ENCODE measurements at places on chromosomes 11 and 22. TPM values are rescaled to one million over a fixed set of nuclear protein-coding genes. Genes with fewer than 3 reads are reported as not detected.

Gene OR51Q1
- total RNA-seq, result not detected

Gene PARVA
- 18.1 TPM for total RNA-seq

Gene SGSM1
- total RNA-seq, result 3.2 TPM

Gene SCT
- total RNA-seq, result 1.8 TPM

Gene UBTFL1
- not detected for total RNA-seq

Gene RASGRP2
- total RNA-seq, result 26.9 TPM

DNA sequence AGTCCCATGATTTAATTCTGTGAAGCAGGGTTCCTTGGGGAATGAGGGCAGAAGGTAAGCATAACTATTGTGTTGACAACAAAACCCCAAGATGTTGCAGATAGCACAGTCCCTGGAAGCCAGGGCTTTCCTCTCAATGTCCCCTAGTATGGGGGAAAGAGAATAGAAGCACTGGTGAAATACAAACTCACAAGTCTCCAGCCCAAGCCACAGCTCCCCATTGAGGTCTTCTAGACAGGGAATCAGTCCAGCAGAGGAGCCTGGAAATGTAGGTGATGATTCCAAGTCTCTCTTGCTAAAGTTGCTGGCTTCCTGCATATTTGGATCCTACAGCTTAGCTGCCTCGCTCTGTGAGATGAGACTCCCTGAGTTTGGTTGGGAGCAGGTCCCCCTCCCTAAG, 31.7 kb upstream of the DRD2 start:
- H3K27me3 ChIP-seq, result no peaks in the 10 kb centered on the region
- no peaks in the 10 kb centered on the region for H3K36me3 ChIP-seq
- no peaks in the 10 kb centered on the region for H3K4me1 ChIP-seq
- no peak overlapping the region for H3K27ac ChIP-seq
- DNase-seq, result no peak
- no peak overlapping the region for H3K4me3 ChIP-seq

GRCh38 chr11:66267039-66267378, 1.4 kb upstream of the RAB1B start:
- H3K4me3 ChIP-seq, result peak overlapping the region; percentile 89
- H3K4me1 ChIP-seq, result no peaks in the 10 kb centered on the region
- no peak for DNase-seq
- no peaks in the 10 kb centered on the region for H3K27me3 ChIP-seq

GRCh38 chr22:24156141-24156912, 25.0 kb upstream of the SUSD2 start:
- DNase-seq, result no peak
- H3K36me3 ChIP-seq, result no peaks in the 10 kb centered on the region
- H3K27me3 ChIP-seq, result no peaks in the 10 kb centered on the region
- no peak overlapping the region for H3K27ac ChIP-seq
- H3K4me3 ChIP-seq, result peak overlapping the region; percentile 69

- peaks cover 47% of the 10 kb centered on the region for H3K36me3 ChIP-seq
- H3K27me3 ChIP-seq, result no peaks in the 10 kb centered on the region
- H3K27ac ChIP-seq, result no peak overlapping the region
- no peak for DNase-seq
- H3K4me3 ChIP-seq, result no peak overlapping the region
Measured at GRCh38 chr11:66055021-66055420, 2.9 kb downstream of the SF3B2 start.

GRCh38 chr22:44109416-44109815, 71.3 kb upstream of the PARVG start:
- no peak for DNase-seq
- no peak overlapping the region for H3K4me3 ChIP-seq
- no peaks in the 10 kb centered on the region for H3K27me3 ChIP-seq
- peaks cover 7% of the 10 kb centered on the region for H3K4me1 ChIP-seq
- H3K36me3 ChIP-seq, result peaks cover 12% of the 10 kb centered on the region

- H3K4me3 ChIP-seq, result no peak overlapping the region
- H3K27ac ChIP-seq, result no peak overlapping the region
- no peaks in the 10 kb centered on the region for H3K36me3 ChIP-seq
- H3K27me3 ChIP-seq, result no peaks in the 10 kb centered on the region
- peaks cover 12% of the 10 kb centered on the region for H3K4me1 ChIP-seq
Measured at GRCh38 chr11:9861860-9862725, 198.2 kb downstream of the SWAP70 start.

DNA sequence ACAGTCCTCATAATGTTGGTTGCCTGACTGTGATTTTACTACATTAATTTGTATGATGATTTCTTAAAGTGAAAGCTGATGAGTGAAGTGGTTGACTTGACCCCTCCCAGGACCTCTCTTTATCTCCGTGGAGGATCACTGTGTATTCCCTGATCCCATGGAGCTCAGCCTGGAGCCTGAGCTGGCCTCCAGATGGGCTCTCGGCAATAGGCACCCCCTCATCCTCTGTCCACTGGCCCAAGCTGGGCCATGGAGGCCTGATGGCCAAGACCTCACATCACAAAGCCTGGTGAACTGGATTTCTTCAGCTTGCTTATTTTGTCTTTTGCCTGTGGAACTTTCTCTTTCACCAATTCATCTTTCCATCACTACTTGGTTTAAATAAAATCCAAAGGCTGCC, 75.2 kb downstream of the WNT11 start:
- H3K4me1 ChIP-seq, result no peaks in the 10 kb centered on the region
- H3K4me3 ChIP-seq, result no peak overlapping the region
- H3K27ac ChIP-seq, result no peak overlapping the region
- no peak for DNase-seq
- H3K36me3 ChIP-seq, result peaks cover 3% of the 10 kb centered on the region

DNA sequence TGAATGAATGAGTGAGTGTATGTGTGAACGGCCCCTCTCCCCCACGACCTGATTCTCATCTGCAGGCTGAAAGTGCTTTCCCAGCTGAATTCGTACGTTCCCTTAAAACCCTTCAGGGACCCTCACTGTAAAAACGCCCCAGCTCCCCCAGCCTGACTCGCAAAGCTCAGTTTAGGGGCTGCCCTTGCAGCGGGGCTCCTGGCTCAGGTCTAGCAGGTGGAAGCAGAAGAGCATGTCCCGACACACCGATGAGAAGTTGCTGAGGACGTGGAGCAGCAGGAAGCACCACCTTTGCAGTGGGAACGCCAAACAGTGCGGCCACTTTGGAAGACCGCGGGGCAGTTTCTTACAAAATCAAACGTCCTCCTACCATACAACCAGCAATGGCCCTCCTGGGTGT, 3.6 kb upstream of the MRPL23 start:
- no peaks in the 10 kb centered on the region for H3K4me1 ChIP-seq
- no peak for DNase-seq
- no peak overlapping the region for H3K4me3 ChIP-seq
- no peaks in the 10 kb centered on the region for H3K36me3 ChIP-seq

DNA sequence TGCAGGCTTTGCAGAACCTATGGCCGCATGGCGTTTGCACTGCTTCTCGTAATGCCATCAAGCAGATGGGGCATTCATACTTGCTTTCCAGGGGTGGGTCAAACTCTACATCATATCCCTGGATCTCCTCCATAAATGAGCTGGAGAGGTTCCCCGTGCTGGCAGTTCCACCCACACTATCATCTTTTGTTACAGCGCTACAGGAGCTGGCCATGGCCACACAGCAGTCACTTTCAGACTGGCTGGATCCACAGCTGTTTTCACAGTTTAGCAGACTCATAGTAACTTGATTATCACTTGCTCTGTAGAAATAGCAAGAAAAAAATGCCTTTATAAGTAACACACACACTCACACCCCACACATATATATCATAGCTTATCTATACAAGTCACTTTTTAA, 8.8 kb downstream of the TRAF6 start:
- H3K27ac ChIP-seq, result no peak overlapping the region
- H3K36me3 ChIP-seq, result peaks cover 22% of the 10 kb centered on the region
- no peak overlapping the region for H3K4me3 ChIP-seq
- no peak for DNase-seq
- no peaks in the 10 kb centered on the region for H3K4me1 ChIP-seq
- no peaks in the 10 kb centered on the region for H3K27me3 ChIP-seq

GRCh38 chr11:85718991-85719807, 33.2 kb upstream of the CCDC89 start:
- peaks cover 3% of the 10 kb centered on the region for H3K4me1 ChIP-seq
- DNase-seq, result peak; percentile 63
- H3K27me3 ChIP-seq, result no peaks in the 10 kb centered on the region
- peaks cover 3% of the 10 kb centered on the region for H3K36me3 ChIP-seq
- H3K4me3 ChIP-seq, result peak overlapping the region; percentile 41

DNA sequence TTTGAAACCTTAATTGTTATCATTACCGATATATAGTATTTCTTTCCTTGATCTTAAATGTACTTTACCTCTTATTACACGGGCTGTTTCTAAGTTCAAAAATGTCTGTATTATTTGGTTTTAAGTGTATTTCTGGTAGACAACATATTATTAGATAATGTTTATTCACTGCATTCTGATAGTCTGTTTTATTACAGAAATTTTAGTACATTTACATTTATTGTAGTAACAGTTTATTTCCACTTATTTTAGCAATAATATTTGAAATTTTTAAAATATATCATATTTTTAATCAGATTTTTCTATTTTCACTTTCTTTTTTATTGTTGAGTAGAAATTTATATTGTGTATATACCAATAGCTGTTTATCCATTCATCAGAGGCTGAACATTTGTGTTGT, 1195.2 kb downstream of the TBC1D22A start:
- no peak for DNase-seq
- H3K27me3 ChIP-seq, result no peaks in the 10 kb centered on the region
- no peak overlapping the region for H3K27ac ChIP-seq
- H3K36me3 ChIP-seq, result no peaks in the 10 kb centered on the region
- no peaks in the 10 kb centered on the region for H3K4me1 ChIP-seq

DNA sequence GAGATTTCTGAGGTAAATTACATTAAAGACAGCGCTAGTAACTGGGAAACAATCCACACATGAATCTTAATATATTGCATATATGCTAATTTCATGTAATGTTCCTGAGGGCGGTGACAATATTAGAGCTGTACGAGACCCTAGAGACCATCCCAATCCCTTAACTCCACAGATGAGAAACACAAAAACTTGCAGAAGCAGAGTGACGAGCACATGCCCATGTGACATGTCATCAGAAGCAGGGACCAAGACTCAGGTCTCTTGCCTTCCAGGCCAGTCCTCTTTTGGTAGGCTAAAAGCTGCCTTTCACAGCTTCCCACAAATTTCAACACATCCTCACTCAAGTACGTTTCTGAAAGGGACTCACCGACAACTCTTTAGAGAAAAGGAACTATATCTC, 11.8 kb downstream of the MAPK1 start:
- no peak for DNase-seq
- no peak overlapping the region for H3K27ac ChIP-seq
- peaks cover 12% of the 10 kb centered on the region for H3K36me3 ChIP-seq

- H3K4me1 ChIP-seq, result no peaks in the 10 kb centered on the region
- no peak overlapping the region for H3K4me3 ChIP-seq
- H3K27me3 ChIP-seq, result no peaks in the 10 kb centered on the region
- H3K27ac ChIP-seq, result no peak overlapping the region
Measured at GRCh38 chr11:117222991-117223740, 8.7 kb downstream of the PCSK7 start.

DNA sequence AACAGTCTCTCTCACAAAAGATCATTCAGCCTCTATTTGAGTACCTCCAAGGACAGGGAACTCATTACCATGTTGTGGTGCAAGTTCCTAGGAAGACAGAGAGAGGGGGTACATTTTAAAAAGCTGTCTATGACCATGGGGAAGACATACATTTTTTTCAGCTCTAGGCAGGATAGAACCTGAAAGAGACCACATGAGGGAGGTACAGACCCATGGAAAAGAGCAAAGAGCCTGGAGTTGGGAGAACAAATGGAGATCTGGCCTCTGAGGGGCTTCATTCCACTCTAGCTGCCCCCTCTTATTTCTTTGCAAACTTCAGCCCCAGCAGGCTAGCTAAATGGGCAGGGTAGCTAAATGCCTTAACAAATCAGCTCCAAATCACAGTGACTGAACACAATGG, 36.3 kb downstream of the KCNC1 start:
- DNase-seq, result no peak
- no peaks in the 10 kb centered on the region for H3K27me3 ChIP-seq
- no peak overlapping the region for H3K27ac ChIP-seq
- H3K4me3 ChIP-seq, result no peak overlapping the region
- no peaks in the 10 kb centered on the region for H3K36me3 ChIP-seq

- H3K4me3 ChIP-seq, result no peak overlapping the region
- peaks cover 5% of the 10 kb centered on the region for H3K27me3 ChIP-seq
- no peak overlapping the region for H3K27ac ChIP-seq
Measured at GRCh38 chr11:35427071-35427470, 7.7 kb upstream of the SLC1A2 start.

DNA sequence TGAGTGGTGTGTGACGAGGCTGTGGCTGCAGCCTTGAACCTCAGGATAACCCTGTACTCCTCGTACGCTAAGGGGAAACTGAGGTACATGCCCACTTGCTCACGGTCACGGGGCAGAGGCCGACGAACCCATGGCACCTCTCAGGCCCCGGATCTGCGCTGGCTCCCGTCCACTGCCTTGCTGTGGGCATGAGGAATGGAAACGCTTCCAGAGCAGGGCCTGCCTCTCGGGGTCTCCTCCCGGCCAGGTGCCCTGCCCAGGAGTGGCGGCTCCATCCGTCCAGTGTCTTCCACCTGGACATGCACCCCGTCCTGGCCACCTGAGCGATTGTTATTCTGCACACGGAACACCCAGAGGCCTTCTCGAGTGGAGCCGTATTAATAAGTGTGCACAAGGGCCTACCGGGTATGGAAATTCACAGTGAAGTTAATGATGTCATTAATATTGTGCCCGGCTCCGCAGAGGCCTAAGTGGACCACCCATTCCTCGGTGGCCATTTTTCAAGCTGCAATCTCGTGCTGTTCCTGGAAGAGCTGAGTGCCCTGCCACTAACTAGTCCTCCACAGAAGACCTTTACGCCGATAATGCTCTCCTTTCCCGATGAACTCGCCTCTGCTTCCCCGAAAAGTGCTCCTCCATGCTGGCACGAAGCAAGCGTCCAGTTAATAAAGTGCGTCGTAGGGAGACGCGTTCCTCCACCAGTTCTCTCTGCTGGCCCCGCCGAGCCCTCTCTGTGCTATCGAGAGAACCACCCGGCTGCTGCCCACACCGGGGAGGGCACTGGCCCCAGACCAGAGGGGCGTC, 927.9 kb downstream of the BRD1 start:
- H3K27ac ChIP-seq, result no peak overlapping the region
- H3K27me3 ChIP-seq, result no peaks in the 10 kb centered on the region
- peak; percentile 13 for DNase-seq
- no peaks in the 10 kb centered on the region for H3K4me1 ChIP-seq
- no peaks in the 10 kb centered on the region for H3K36me3 ChIP-seq

DNA sequence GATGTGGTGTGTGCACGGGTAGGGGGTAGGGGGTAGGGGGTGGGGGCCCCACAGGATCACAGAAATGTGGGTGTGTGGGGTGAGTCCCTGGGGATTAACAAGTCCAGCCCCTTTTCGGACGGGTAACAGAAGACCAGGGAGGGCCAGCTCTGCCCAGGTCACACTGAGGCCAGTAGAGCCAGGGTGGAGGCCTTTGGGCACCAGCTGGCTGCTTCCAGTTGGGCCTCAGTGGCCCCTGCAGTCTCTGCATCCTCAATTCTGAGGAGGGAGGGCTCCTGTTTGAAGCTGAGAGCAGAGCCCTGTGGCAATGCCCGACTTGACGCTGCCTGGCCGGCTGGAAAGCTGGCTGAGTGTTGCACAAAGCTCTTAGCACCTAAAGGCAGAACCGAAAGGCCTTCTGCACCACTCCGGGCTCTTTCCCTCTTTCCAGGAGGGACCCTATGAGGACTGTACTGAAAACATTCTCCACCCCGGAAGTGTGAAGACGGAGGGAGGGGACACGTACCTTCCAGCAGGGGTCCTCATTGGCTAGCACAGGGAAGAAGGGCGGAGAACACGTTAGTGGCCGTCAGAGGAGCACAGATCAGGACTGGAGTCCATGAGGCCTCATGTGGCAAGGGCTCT, 120.4 kb downstream of the PHF21B start:
- no peak for DNase-seq
- no peak overlapping the region for H3K27ac ChIP-seq

GRCh38 chr11:104944076-104944475, 24.3 kb downstream of the CASP4 start:
- H3K27me3 ChIP-seq, result no peaks in the 10 kb centered on the region
- no peaks in the 10 kb centered on the region for H3K36me3 ChIP-seq
